A549 treated with CORT108297 at 1 μM for 4 hours (cell line): ENCODE measurements at places on chromosomes 4 and X. TPM values are rescaled to one million over a fixed set of nuclear protein-coding genes. Genes with fewer than 3 reads are reported as not detected.

Gene MAGEA8
- not detected in 5 replicates for total RNA-seq

Gene NXF2B
- total RNA-seq, result not detected in 5 replicates

Gene CT45A5
- total RNA-seq, result 0.08 to 0.42 TPM in 2 of 5 replicates, not detected in the others

Gene LRCH2
- total RNA-seq, result 0.02 to 0.03 TPM (median 0.02 TPM) in 3 of 5 replicates, not detected in the others

Gene EPHA5
- total RNA-seq, result 0.24 to 0.46 TPM (median 0.39 TPM) in 5 replicates

Gene MAP3K15
- 1.8 to 2.4 TPM (median 1.9 TPM) in 5 replicates for total RNA-seq

Gene ARHGAP4
- 1.1 to 2.4 TPM (median 1.7 TPM) in 5 replicates for total RNA-seq

Gene PRDM5
- 3.3 to 4.8 TPM (median 4.2 TPM) in 5 replicates for total RNA-seq

Gene SHROOM4
- not detected in 5 replicates for total RNA-seq

Gene PAGE2B
- total RNA-seq, result not detected in 5 replicates

Gene DACH2
- total RNA-seq, result not detected in 5 replicates

Gene PCDH11X
- total RNA-seq, result 0.02 TPM in 1 of 5 replicates, not detected in the others

Gene BOD1L1
- 15.2 to 24.1 TPM (median 17.5 TPM) in 5 replicates for total RNA-seq

Gene JAKMIP1
- 0.13 TPM in 1 of 5 replicates, not detected in the others for total RNA-seq

Gene TEX13C
- 0.02 TPM in 1 of 5 replicates, not detected in the others for total RNA-seq

Gene STARD8
- 1.3 to 1.9 TPM (median 1.5 TPM) in 5 replicates for total RNA-seq

Gene AR
- total RNA-seq, result 2.9 to 3.6 TPM (median 3.2 TPM) in 5 replicates

Gene SRPK3
- 0.02 to 0.45 TPM (median 0.05 TPM) in 4 of 5 replicates, not detected in the other for total RNA-seq

Gene NUDT10
- total RNA-seq, result 0.42 to 0.64 TPM (median 0.46 TPM) in 5 replicates

Gene HSPA4L
- 7.8 to 11.4 TPM (median 8.5 TPM) in 5 replicates for total RNA-seq

Gene INTS6L
- total RNA-seq, result 0.08 to 0.40 TPM (median 0.15 TPM) in 5 replicates

Gene GUCY1B1
- total RNA-seq, result 0.18 to 0.38 TPM (median 0.25 TPM) in 5 replicates

Gene MAP7D2
- 5.2 to 6.4 TPM (median 6.0 TPM) in 5 replicates for total RNA-seq

Gene RRH
- total RNA-seq, result 0.06 to 0.22 TPM in 2 of 5 replicates, not detected in the others

Gene UBE2D3
- total RNA-seq, result 211 to 230 TPM (median 217 TPM) in 5 replicates

Gene EGF
- 0.14 to 0.77 TPM (median 0.35 TPM) in 5 replicates for total RNA-seq

Gene MAPK10
- 0.22 to 0.71 TPM (median 0.43 TPM) in 5 replicates for total RNA-seq

Gene PASD1
- not detected in 5 replicates for total RNA-seq

Gene CXCL1
- 9.1 to 35.8 TPM (median 16.9 TPM) in 5 replicates for total RNA-seq

Gene ITIH6
- total RNA-seq, result 0.01 to 0.02 TPM in 2 of 5 replicates, not detected in the others

Gene ADAMTS3
- 0.02 TPM in 1 of 5 replicates, not detected in the others for total RNA-seq

Gene SPANXN5
- 0.07 to 0.13 TPM in 2 of 5 replicates, not detected in the others for total RNA-seq

Gene CASP6
- total RNA-seq, result 14.7 to 19.8 TPM (median 15.6 TPM) in 5 replicates

Gene GC
- total RNA-seq, result not detected in 5 replicates

Gene AMTN
- total RNA-seq, result 0.20 TPM in 1 of 5 replicates, not detected in the others

Gene NPY5R
- total RNA-seq, result not detected in 5 replicates

Gene NDST3
- total RNA-seq, result not detected in 5 replicates

Gene FAM236C
- total RNA-seq, result not detected in 5 replicates

Gene WDR17
- 1.4 to 2.2 TPM (median 1.9 TPM) in 5 replicates for total RNA-seq

Gene RNF150
- 0.27 to 0.51 TPM (median 0.39 TPM) in 5 replicates for total RNA-seq
